ENCODE measurements at places on chromosomes 1 and 21.

DNA sequence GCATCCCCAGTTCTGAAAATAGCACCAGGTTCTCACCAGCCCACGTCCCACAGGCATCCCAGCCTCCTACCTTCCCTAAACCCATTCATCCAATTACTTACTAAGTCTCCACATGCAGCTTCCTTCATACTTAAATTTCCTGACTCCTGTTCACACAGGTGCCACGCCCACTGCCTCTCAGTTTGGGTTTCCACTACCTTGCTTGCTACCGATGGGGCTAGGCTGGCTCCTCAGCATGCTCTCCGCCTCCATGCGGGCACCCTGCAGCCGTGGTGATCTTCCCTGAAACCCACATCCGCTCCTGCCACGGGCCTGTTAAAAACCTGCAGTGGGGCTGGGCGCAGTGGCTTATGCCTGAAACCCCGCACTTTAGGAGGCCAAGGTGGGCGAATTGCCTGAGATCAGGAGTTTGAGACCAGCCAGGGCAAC is 70.4 kb upstream of the ANGPTL1 start:
- DNase-seq, result no peak

- DNase-seq, result no peak
Observed at GRCh38 chr1:233972951-233973635, 68.6 kb downstream of the SLC35F3 start.

- DNase-seq, result no peak
Observed at GRCh38 chr1:68706639-68707317, 209.9 kb upstream of the DEPDC1 start.

- DNase-seq, result no peak
Observed at GRCh38 chr21:16900685-16901084, 612.2 kb upstream of the CXADR start.

- DNase-seq, result peak; percentile 23
Observed at GRCh38 chr1:9145021-9145668, 16.2 kb upstream of the GPR157 start.

- DNase-seq, result no peak
Observed at GRCh38 chr1:244349581-244350001, 102.1 kb downstream of the ADSS2 start.

DNA sequence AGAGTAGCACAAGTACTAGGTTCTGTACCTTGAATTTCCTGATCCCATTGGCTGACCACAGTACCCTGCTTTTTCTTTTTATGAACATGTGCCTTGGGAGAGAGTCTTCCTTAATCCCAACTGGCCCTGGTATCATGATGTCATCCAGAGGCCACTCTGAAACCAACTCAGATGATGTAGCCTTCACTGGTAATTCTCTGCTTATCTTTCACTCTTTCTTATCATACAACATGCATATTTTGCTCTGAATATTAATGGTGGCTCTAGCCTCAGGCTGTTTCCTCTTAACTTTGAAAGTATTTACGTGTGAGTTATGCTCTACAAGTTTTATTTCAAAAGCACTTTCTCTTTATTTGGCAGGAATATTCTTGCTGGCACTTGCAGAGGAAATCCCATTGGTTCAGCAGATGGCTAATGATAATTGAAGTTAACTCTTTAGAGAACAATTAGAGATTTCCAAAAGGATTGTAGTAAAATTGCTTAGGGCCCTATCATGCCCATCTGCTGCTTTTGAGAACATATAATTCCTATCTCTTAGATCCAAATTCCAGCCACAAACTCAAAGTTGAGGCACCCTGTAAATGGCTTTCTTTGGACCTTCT is 86.1 kb downstream of the PTGER3 start:
- no peak for DNase-seq

- DNase-seq, result no peak
Observed at GRCh38 chr1:235304549-235305451, 23.2 kb downstream of the ARID4B start.

- no peak for DNase-seq
Observed at GRCh38 chr1:37601441-37601840, 5.7 kb upstream of the GNL2 start.

GRCh38 chr1:23290836-23291565 is 53.1 kb downstream of the HNRNPR start:
- DNase-seq, result no peak

DNA sequence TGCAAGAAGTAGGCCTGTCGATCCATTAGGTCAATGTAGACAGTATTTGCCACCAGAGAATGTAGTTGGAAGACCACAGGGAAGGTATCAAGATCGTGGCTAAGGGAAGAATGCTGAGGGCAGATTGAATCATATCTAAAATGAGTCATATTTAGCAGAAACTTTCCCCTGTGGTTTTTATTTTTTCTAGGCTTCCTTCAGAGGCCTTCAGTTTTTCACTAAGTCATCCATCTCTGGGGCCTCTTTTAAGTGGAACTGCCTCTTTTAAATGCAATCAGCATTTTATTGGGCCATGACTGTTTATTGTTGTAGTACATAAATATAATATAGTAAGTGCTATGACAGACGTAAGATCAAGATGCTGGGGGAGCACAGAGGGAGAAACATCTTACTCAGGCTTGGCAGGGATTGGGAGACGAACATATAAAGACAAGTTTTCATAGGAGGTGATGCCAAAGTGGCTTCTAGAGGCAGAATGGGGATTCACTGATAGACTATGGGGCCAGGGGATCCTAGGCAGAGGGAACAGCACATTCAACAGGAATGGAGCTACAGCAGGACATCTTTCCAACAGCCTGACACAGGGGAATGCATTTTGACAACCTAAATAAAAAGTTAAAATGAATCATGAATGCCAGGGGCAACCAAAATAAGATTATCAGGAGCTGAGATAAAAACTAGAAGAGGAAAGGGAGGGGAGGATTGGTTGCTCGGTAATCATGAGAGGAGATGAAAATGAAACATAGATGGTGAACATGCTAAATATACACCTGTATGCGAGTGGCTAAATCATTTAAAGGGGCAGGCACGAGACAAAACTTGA is 20.1 kb downstream of the UBE2U start:
- DNase-seq, result no peak

GRCh38 chr21:26125433-26126167 is 45.0 kb downstream of the APP start:
- no peak for DNase-seq

GRCh38 chr1:150764617-150765101 is 919 bp downstream of the CTSS start:
- DNase-seq, result peak; percentile 35

DNA sequence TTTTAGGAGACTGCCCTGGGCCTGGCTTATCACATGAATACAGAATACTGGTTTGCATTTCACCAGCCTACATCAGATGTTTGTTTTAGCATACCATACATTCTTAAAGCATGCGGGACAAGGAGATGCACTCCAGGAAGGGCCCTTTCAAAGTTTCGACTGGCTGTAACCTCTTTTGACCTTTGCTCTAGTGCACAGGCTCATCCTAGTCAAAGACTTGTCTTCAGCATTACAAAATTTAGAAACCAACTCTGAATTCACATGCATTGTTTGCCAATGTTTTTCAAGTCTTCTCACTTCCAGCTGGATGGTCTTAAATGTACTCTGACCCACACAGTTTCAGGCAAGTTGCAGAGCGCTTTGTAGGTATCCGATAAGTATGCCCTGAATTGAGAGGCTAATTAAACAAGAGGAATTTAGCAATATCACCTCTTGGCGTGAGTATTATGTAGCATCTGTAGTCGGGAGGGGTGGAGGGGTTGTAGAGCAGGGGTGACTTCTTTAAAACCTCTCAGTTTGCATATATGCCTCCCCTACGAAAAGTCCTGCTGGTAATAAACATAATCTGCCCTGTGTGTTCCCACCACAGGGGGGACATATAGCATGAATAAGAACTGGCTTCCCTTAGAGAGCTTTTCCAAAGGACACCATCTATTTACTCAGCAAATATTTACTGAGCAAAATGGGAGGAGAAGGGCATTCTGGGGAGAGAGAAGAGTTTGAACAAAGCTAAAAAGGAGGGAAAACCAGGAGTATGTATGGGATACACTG is 24.4 kb upstream of the AHCYL1 start:
- DNase-seq, result no peak

- no peak for DNase-seq
Observed at GRCh38 chr1:6770751-6771440, 14.4 kb upstream of the CAMTA1 start.

DNA sequence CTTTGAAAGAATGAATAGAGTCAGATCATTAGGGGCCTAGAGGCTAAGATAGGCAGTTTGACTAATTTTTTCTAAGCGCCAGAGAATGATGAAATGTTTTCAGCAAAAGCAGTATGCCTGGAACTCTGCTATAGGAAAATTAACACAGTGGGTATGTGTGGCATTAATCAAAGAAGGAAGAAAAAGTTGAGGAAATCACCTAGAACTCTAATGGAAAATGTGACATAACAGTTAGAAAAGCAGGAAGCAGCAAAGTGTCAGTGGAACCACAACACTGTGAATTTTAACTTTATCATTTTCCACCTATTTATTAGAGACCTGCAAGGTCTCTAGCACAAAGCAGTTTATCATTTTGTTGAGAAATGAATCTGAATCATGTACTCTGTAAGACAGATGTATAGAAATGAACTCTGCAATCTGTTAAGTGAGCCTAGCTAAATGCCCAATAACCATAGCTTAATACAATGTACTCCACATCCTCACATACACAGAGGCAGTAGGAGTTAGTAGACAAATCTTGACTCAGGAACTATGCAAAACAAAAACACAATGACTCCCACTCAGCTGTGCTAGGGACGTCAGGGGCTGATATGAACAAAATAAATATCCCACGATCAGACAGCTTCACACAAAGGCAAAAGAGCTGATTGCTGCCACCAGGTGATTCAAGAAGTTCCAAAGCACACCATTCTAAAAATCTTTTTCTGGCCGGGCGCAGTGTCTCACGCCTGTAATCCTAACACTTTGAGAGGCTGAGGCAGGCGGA is 500.7 kb upstream of the NFIA start:
- DNase-seq, result no peak

- peak; percentile 63 for DNase-seq
Observed at GRCh38 chr1:63690966-63691700, 82.7 kb upstream of the ROR1 start.

- DNase-seq, result no peak
Observed at GRCh38 chr1:86696522-86696921, 7.9 kb upstream of the SH3GLB1 start.

DNA sequence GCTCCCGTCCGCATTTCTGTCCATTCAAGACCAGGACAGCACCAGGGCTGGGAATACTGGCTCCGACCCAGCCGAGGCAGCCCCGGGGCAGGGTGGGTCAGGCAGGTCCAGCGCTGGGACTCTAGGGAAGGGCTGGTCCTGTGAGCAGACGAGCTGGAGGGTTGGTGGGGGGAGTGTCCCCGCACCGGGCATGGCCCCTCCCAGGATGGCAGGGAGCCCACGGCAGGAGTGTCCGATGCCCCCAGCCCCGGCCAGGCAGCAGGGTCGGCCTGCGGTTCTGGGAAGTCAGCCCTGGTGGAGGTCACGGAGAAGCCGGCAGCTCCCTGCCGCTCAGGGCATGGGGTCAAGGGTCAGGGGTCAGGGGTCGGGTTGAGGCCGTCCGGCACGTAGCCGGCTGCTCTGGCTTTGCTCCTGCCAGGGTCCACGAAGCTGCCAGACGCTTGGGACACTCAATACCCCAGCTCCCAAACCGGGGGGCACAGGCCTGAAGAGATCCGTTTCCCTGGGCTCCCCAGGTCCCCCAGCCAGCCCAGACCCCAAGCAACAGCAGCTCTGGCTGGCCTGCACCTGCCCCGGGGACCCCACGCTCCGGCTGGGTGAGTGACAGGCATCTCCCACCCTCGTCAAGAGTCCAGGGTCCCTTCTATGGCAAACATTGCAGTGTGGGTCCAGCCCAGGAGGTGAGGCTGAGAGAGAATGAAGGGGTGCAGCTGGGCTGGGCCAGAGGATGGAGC is 6.7 kb downstream of the C1QTNF12 start:
- DNase-seq, result no peak

DNA sequence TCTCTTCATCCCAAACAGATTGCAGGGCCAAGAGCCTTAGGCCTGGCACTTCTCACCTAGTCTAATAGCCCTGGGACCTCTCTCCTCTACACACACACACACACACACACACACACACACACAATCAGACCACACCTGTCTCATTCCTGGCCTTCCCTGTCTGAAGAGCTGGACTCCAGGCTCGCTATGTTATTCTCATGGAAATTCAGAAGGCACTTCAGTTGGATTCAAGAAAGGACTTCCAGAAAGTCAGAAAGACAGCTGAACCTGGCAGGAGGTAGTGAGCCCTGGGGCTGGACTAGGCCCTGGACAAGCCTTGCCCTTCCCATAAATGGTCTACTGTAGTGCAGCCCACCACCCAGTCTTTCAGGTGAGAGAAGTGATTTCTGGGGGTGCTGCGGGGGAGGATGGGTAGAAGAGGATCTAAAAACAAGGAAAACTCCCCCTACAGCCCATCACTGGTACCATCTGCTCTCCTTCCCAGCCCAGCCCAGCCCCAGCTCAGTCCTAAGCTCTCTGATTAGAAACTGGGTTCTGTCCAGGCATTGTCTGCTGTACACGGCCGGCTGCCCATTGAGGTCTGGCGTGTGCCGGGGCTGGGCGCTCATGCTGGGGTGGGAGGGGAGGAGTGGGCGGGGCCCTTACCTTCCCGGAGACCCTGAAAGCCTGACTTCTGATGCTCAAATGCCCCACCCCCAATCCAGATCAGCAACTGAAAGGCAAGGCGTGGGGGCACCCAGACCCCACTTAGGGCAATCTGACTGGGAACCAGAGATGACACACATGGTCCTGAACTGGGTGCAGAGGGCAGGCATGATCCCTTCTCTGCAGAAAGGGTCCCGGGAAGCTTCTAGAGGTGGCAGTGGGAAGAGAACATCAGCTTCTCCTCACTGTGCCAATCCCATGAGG is 2.5 kb downstream of the KIF21B start:
- DNase-seq, result peak; percentile 75

DNA sequence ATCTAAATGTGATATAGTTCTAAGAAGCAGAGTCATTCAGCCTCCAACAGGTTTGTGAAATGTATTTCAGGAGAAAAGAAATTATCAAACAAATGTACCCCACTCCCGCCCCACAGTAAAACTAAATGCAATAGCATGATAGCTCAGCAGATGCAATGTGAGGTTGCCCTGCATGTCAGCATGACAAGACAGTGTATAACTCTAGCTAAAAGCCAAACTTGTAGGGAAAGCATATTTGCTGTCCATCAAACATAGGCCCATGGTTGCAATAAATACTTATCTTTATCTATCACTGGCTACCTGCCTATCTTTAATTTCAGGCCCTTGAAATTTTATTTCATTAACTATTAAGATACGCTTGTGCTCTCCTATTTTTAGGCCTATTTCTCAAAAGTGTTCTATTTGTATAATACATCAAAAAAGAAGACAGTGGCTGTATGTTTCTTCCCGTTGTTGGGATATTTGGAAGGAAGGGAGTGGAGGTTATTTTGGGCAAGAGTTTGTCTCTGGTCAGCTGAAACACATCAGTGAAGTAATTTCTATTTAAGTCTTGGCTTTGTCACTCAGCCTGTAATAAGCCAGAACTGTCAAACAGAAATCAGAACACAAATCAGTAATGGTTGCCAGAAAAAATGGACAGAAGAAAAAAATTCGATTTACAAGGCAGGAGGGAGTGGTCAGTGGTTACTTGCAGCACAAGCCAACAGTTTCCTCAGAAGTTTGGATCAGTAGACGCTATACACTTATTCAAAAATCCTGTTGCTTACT is 307.4 kb upstream of the ADGRL2 start:
- DNase-seq, result no peak

- no peak for DNase-seq
Observed at GRCh38 chr1:68401506-68401905, 48.2 kb downstream of the RPE65 start.
